ENCODE measurements at places on chromosomes 5 and 9.

DNA sequence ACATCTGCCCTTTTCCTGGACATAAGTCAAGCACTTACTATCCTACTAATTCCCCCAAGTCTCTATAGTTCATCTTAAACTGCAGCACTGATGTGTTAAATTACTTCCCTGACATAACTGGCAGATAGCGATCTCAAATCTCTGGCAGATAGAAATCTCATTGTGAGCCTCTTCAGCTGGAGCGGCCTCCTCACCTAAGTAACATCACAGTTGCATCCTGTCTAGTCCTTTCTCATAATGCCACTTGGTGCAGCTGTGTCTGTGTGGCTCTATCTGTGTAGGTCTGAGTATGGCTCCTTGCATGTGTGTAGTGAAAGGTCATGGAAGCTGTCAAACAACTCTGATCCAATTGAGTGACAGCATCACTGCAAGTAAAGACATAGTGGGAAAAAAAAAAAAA lies 53.6 kb upstream of the FST start:
- DNase-seq = no peak

DNA sequence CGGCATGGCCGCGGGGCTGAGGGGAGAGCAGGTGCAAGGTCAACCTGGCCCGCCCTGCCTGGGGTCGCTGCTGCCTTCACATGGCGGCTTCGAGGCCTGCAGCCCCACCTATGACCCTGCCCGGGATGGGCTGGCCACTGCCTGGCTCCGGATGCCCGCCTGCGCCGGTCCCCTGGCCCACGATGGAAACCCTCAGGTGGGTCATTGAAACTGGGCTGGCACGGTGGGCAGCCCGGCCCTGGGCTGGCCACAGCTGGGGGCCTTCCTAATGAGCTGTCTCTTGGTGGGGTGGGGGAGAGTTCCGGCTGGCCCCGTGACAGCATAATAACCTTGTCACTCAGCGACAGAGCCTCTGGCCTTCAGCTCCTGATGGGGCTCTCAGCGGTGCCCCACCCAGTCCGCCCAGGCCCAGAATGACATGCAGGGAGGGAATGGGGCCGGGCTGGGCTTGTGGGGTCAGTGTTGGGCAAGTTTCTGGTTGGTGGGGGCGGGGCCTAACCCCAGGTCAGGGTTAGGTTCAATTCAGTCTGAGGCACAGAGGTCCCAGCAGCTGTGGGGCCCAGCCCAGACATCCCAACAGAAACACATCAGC lies at the start of gene CCDC187:
Gene CCDC187, minus strand, starts transcription at position 270 of the 592 bp plus-strand sequence. Its CDS starts 264 bp downstream, at position 6.
- peak; percentile 6 for DNase-seq

DNA sequence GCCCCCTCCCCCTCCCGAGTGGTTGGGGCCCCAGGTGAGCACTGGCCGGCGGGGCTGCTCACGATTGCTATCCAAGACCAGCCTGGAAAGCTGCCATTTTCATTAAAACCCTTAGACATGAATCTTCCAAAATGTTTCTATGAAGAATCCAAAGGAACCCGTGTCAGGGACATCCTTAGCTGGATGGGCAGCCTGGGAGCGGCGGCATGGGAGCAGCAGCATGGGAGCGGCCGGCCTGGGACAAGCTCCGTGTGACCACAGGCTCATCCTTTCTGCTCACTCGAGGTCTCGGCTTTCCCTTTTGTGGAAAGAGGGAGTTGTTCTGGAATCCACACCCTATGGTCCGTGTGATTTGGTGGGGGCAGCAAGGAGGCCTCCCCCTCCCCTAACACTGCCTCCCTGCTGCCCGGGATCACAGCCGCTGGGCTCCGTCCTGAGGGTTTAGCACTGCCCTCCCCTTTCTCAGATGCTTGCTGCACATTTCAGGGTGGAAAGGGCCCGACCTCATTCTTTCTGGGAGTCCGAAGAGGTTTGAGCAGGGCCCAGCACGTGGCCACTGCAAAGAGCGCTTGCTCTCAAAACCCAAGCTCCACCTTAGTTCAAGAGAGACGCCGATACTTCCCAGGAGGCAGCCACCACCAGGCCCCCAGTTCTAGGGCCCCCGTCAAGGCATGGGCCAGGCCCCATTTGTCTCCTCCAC lies 127.7 kb downstream of the RXRA start:
- DNase-seq = peak; percentile 37

- DNase-seq = peak; percentile 74
These were observed 207.5 kb downstream of the NXNL2 start for GRCh38 chr9:88742483-88742882.

DNA sequence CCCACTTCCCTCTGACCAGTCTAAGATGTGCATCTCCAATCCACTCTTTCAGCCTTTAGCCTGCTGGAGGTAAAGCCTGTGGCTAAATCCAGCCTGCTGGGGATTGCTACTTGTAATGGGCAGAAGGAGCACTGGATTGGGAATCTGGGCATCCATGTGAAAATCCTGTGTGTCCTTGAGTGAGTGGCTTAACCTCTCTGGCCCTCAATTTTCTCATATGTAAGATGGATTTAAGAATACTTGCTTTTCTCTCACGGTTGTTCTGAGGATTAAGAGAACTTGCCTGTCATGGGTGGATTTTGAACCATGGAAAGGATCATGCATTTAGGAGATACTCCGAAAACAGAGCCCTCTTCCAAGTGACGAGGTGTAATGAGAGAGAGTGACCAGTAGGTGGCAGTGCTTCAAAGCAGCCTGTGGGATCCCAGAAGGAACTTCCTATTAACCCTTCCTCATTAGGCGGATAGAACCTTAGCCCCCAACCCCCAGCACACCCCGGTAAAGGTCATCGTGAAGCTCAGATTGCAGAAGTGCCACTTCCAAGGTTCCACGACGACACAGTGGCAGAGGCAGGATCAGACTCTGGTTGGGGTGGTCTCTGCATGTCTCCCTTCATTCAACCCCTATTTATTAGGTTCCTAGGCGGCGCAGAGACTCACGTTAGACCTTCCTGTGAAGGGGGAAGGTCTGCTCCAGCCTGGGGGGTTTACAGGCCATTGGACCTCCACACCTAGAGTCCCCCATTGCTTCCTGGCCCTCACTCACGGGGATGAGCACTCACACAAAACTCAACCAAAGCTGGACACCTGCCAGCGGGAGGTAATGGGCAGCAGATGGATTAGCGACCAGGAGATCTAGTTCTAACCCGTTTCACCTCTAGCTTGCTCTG lies 68.7 kb upstream of the ZNF618 start:
- DNase-seq = peak; percentile 38

GRCh38 chr5:54616031-54616430 lies 98.5 kb downstream of the SNX18 start:
- DNase-seq = no peak
